Natural killer cell treated with Interleukin-12 subunit alpha and Interleukin-12 subunit beta and Interleukin-15 and Interleukin-18, amount 100 ng/mL, for 72 hours (primary cell): ENCODE measurements at places on chromosomes 1 and 21. TPM values are rescaled to one million over a fixed set of nuclear protein-coding genes. Genes with fewer than 3 reads are reported as not detected.

- no peak for DNase-seq
These were observed 20.2 kb upstream of the MTR start for GRCh38 chr1:236774926-236775325.

- no peak for DNase-seq
These were observed 10.7 kb upstream of the ELOA start for GRCh38 chr1:23732363-23733224.

- no peak for DNase-seq
These were observed 1.7 kb upstream of the FAM89A start for GRCh38 chr1:231041719-231042261.

DNA sequence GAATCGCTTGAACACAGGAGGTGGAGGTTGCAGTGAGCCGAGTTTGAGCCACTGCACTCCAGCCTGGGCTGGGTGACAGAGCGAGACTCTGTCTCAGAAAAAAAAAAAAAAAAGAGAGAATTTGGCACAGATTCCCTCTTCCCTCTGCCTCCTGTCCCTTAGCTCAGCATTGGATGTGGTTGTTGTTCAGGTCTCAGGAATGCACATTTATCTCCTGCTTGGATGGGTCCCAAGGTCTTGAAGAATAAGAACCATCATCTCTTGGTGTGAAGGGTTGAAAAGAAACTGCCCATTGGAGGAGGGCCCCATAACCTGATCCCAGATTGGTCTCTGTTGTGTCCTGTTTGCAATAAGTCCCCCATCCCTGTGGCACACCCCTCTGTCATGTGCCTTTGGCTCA is 34.9 kb downstream of the UBIAD1 start:
- DNase-seq, result no peak

- DNase-seq, result no peak
These were observed 9.3 kb upstream of the CAPN2 start for GRCh38 chr1:223702735-223703667.

DNA sequence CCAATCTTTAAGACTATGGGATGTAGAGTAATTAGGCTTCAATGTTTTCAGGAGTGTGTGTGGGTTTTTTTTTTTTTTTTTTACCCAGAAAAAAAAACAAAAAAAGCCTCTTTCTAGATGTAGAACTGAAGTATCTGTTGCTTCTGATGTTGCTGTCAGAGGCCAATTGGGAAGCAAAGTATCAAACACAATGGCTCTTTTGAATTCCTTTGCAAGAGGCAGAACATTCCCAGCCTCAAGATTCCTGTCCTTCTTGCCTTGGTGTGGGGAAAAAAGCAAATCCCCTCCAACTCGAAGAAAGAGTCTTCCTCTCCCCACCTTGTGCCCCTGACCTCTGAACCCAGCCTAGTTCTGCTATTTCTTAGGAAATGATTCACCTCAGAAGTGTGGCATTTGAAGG is 55.4 kb upstream of the LMO4 start:
- DNase-seq, result no peak

The DCDC2B gene
- total RNA-seq, result 0.19 TPM

The S100A2 gene
- not detected for total RNA-seq

The OR10J1 gene
- not detected for total RNA-seq
